Cerebellum (tissue), 4 donors: ENCODE measurements at places on chromosomes 3 and 15.

DNA sequence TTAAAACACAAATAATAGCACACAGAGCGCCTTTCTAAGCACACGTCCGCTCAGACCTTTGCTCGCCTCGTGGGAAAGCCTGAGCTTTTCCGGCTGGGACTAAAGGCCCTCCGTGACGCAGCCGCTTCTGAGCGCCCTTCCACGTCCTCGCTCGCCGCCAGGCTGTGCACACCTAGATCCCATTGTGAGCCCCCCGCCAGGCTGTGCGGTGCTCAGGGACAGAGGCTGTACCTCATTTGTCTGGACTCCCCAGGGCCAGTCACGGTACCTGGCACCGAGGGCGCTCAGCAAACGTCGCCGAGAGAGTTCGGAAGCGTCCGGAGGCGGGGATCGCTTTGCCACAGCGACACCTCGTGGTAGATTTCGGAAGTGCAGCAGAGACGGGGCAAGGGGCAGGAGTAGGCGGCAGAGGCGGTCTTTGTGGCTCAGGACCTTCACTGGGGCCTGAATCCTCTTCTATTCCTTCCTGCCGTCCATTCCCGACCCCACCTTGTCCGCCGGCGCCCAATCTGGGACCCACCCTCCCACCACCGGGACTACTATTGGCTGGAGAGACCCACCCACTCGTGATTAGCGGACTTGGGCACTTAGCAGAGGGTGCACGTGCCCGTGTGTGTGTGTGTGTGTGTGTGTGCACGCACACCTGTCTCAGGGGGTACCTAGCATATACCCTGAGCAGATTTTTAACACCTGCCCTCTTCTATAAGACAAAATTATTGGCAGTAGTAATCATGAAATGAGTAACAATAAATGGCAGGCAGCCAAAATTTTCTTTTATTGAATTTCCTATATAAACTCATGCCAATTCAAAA, 65.6 kb downstream of the RHCG start:
- peak; percentile 88 for DNase-seq

DNA sequence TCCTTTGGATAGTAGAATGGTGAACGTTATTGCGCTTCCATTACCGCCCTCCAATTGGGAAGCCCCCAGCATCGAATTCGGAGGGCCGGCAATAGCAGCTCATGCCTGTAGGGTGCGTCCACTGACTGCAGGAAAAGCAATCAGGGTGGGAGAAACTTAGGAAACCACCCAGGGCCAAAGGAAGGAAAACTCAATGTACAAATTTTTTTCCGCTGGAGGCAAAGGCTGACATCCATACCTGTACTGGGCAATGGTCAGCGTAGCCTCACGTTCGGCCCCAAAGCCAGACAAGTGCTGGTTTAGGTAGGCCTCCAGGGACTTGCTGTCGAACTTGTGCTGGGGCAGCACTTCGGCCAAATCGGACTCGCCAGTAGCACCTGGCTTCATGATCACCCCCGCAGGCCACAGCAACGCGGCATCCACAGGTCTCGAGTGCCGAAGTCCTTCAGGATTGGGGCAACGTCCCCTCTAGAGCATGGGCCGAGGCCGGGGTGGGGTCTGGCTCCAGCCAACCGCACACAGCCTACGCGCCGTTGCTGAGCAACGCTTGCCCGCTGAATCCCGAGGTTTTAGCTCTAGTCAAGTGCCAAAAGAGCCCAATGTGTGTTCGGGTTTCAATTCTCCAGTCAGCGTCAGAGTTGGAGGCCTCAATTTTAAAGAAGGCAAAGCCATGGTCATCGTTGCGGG, at the start of gene ACAD11:
ACAD11 (minus strand) TSS at position 445 of the 687 bp plus-strand sequence; CDS start at position 387, 58 bp downstream.
- peak; percentile 65 for DNase-seq

GRCh38 chr15:98938105-98938417, 69.5 kb downstream of the PGPEP1L start:
- DNase-seq, result no peak

DNA sequence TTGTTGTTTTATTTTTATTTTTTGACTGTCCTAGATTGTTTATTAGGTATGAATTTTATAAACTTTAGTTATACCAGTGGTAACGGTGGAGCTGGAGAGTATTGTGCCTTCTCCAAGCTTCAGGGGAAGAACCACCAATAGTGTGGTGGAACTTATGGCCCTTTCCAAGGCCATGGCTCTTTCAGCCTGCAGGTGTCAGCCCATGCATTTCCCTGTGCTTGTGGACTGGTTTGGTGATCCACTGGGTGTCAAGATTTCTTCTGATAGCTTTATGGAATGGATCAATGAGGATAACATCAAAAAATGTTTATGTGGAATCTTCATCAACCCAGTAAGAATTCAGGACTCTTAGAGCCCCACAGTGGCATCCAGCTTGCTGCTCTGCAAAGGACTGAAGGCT, 19.2 kb upstream of the SCAMP5 start:
- DNase-seq, result no peak
